ENCODE measurements at places on chromosomes 7 and 10.

DNA sequence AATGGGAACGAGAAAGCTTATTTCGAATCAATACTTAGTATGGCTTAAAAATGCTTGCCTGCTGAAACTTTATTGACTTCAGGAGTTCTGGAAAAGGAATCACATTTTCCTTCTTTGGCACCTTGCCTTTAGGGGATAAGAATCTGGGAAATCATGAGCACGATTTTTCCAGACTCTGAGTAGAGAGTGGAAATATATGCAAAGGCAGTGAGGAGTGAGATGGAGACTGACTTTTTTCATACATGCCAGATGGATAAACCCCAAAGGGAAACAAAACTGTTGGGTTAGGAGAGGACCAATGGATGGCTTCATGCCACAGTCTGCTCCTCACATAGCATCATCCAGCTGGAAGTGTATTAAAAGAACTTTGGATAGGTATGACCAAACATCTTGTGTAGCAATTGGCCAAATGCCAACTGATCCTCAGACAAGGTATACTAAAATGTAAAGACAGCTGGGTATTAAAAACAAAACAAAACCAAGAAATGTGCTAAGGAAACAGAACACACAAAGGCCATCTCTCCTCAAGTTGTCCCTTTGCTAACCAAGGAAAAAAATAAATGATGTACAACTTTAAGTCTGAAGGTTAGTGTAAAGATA, 1.7 kb downstream of the COL28A1 start:
- DNase-seq: no peak

DNA sequence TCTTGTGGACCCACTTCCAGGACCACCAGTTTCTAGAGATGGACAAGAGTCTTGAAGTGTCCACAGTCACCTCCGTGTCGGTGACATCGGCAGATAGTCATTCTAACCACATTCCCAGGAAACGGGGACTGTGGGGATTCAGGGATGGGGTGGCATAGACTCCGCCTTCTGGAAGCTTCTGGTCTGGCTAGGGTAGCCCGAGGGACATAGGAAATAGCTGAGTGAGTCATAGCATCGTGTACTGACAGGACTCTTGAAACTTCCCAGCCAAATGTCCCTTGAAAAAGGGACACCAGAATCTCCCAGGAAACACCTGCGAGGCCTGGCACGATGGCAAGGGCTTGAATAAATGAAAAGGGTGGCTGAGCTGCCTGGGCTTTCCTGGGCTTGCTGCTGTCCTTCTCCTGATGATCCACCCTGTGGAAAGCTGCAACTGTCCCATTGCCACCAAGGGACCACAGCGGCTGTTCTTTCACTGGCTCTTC, 84.1 kb upstream of the LRRC4 start:
- no peak for DNase-seq

- DNase-seq: no peak
Observed at GRCh38 chr7:25579778-25580075, 351.4 kb upstream of the NPVF start.

- no peak for DNase-seq
Observed at GRCh38 chr10:131242007-131242406, 69.5 kb downstream of the TCERG1L start.

DNA sequence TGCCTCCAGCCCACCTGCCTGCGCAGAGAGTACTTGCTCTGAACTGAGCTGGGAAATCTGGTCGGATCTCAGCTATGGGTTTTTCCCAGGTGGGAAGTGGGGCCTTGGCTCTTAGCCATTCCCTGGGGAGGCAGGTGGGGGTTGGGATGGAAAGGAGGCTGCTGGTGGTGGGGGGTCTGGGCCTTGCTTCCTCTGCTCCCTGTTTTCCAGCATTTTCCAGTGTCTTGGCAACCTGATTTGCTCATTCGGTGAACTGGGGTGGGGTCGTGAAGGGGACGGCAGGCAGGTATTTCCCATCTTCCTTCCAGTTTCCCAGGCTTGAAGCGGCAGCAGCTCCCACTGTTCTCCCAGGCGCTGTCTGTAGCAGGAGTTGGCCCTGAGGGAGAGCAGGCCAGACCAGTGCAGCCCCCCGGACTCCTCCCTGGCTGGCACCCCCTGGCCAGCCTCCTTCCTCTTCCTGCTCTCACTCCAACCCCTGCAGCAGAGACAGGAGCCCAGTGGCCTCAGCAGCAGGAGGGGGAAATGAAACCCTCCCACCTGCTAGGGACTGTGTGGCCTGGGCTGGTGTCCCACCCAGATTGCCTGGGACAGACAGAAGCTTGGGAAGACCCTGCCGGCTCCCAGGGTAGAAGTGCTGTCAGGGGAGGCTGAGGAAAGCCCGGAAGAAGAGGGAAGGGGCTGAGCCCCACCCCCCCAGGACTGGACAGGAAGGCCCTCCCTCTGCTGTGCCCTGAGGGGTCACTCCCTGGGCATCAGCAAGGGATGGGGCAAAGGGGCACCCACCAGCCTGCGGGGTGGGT, 6.6 kb downstream of the TRIM8 start:
- DNase-seq: no peak

- DNase-seq: no peak
Observed at GRCh38 chr10:70147259-70147625, 742 bp upstream of the TYSND1 start.

GRCh38 chr10:35542303-35542702, 62.8 kb upstream of the GJD4 start:
- no peak for DNase-seq

DNA sequence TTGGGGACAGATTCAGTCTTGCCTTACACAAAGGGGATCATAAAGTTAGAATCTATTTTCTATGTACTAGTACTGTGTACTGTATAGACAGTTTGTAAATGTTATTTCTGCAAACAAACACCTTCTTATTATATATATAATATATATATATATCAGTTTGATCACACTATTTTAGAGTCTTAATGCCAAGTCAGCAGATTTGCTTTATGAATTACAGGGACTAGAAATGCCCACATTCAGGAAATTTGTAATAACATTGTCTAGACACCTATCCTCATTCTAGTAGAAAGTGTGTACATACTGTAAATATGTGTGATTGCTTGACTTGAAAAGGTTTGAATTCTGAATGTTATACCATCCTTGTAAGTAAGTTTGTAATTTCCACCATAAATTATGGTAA, 111.2 kb downstream of the NSUN6 start:
- DNase-seq: no peak

DNA sequence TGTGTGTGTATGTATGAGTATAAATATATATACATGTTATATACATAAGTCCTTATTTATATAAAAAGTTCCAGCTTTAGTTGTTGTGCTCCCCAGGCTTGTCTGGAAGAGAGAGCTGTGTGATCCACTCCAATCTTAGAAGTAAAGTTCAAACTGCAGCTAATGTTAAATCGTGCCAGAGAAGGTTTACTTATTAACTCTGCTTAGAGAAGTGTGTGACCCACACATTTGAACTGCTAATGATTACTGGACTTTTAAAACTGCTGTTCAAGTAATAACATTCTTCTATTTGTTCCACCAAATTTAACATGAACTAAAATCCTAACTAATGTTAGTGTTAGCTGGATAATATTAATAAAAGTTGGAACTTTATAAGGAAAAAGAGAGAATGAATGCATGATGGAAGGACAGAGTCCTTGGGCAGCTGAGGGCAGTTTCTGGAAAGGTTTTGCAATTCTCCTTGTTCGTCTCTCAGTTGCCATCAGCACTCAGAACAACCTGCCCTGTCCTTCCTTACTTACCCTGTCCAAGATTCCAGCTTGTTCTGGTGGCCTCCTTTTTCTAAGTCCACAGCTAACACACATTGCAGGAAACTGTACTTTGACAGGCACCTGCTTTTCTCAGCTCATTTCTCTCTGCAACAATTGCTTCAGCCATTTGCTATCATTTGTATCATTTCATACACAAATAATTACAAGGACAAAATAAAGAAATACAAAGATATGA, 162.6 kb downstream of the FAM107B start:
- DNase-seq: no peak

- DNase-seq: no peak
Observed at GRCh38 chr7:134429481-134429880, 29.4 kb downstream of the AKR1B1 start.

GRCh38 chr7:30434140-30434799, 44.3 kb downstream of the NOD1 start:
- DNase-seq: no peak

- no peak for DNase-seq
Observed at GRCh38 chr7:82859106-82859850, 303.4 kb downstream of the PCLO start.

DNA sequence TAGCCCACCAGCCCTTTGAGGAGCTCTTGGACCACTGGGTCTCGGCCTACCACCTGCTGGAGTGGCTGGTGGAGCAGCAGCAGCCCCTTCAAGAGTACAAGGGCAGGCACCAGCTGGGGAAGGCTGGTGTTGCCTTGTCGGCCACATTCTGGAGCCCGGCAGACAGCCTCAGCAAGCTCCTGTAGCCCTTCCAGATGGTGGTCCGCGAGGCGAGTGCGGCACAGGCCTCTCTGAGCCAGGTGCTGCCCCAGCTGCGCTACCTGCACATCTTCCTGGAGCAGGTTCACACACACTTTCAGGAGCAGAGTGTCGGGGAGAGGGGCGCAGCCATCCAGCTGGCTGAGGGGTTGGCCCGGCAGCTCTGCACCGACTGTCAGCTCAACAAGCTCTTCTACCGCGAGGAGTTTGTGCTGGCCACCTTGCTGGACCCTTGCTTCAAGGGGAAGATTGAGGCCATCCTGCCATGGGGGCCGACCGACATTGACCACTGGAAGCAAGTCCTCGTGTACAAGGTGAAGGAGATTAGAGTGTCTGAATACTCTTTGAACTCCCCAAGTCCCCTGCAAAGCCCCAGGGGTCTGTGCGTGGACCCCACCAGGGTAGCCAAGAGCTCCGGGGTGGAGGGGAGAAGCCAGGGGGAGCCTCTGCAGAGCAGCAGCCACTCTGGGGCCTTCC, 7.0 kb upstream of the ACTR3C start:
- DNase-seq: no peak

- DNase-seq: no peak
Observed at GRCh38 chr7:47932016-47932415, 16.2 kb downstream of the PKD1L1 start.

- no peak for DNase-seq
Observed at GRCh38 chr10:126429275-126429674, 41.0 kb upstream of the ADAM12 start.

- DNase-seq: no peak
Observed at GRCh38 chr10:62231371-62231770, 37.3 kb downstream of the RTKN2 start.

DNA sequence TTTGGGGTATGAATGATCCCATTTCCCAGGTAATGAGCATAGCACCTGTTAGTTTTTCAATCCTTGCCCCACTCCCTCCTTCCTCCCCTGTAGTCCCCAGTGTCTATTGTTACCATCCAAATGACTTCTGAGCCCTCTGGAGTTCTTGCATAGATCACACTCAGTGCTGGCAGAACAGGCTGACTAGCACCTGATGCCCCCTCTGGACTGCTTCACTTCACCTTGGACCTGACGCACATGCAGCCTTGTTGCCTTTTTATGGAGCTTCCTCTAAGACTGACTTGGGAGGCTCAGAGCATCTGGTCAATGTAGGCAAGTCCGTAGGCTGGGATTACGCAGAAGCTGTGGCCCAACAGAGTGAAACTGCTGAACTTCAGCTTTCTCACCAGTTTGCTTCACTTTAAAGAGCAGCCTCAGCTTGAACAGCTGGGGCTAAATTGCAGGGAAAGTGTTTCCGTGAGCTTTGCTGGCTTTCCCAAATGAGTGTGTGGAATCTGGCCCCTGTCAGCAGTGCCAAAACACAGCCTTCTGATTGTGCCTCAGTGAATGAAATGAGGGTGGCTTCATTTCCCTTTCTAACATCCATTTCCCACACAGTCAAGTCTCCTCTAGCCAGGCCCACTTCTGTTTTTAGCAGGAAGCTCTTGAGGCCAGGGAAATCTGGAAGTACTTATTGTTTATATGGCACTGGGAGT, 48.5 kb downstream of the NXPH1 start:
- no peak for DNase-seq

GRCh38 chr7:150311711-150312110, 11.4 kb upstream of the LRRC61 start:
- no peak for DNase-seq
